ENCODE measurements at places on chromosomes 2 and 18.

- no peak for DNase-seq
These were observed 222.9 kb downstream of the PTPRM start for GRCh38 chr18:7789856-7790552.

DNA sequence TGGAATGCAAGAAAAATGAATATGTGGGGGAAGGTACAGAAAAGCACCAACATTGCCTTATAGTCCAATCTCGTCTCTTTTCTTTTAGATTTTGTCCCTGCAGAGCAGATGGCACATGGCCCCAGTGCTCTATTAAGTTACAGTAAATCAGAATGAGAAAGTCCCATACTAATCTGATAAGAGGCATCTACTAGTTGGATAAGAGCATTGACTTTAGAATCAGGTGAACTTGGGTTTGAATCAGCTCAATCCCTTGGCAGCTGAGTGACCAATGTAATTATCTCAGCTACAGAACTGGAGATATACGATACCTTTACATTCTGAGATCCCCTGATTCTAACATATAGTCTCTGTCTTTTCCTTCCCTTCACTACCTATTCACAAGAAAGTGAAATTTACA lies 54.8 kb upstream of the PDE1A start:
- DNase-seq: no peak

GRCh38 chr2:62465741-62466502 lies 40.1 kb downstream of the TMEM17 start:
- DNase-seq: no peak

DNA sequence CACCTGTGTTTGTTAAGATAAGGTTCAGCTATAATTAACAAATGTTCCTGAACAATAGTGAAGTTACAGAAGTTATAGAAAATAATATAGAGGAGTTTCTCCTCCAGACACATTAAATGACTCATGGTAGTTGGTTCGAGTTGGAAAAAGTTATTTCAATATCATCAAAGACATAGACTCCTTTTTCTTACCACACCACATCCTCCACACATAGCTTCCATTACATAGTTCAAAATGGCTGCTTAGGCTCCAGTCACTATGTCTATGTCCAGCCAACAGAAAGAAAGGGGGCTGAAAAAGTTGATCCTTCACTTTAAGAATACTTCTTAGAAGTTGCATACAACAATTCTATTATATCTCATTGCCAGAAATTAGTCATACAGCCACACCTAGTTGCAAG lies 50.7 kb downstream of the DYNAP start:
- no peak for DNase-seq

DNA sequence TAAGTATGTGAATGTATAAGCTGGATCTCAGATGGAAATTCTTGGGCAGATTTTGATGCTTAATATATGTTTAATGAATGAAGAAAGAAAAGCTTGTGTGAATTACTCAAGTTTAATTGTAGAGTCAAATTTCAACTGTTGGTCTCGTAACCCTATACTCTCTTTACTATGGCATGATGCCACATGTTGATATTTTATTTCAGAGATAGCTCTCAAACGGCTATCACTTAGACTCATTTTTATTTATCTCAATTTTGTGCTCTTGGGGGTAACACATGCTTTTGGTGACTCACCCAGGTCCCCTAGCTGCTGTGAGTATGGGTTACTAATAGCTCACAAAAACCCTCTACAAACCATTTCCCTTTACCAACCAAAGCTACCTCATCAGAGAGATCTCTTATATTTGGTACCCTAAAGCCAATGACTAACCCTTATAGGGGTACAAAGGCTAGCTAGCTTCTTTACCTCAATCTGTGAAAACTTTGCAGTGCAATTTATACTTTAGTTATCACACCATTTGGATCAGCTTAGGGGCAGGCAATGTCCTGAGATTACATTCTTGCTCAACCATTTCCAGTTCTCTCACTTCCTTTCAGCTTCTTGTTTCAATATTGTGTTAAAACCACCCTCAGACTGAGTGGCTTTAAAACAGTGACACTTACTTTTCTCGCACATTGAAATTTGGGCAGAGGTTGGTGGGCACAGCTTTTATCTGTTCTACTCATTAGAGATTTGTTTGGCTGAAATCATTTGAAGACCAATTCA lies 240.3 kb downstream of the CDH7 start:
- DNase-seq: no peak

- DNase-seq: no peak
These were observed 53.9 kb upstream of the SEC11C start for GRCh38 chr18:59085797-59086196.
